HTR-8/SVneo (cell line): ENCODE measurements at places on chromosomes 4 and X.
A peak's percentile ranks its signal among the peaks of the same experiment; 100 is the strongest.

- DNase-seq: peak; percentile 1
Measured at GRCh38 chr4:100299046-100299840, 109.0 kb upstream of the DDIT4L start.

- DNase-seq: no peak
Measured at GRCh38 chr4:62135565-62136156, 935.5 kb downstream of the ADGRL3 start.

GRCh38 chr4:108830509-108831244, 67.8 kb upstream of the ETNPPL start:
- no peak for DNase-seq

DNA sequence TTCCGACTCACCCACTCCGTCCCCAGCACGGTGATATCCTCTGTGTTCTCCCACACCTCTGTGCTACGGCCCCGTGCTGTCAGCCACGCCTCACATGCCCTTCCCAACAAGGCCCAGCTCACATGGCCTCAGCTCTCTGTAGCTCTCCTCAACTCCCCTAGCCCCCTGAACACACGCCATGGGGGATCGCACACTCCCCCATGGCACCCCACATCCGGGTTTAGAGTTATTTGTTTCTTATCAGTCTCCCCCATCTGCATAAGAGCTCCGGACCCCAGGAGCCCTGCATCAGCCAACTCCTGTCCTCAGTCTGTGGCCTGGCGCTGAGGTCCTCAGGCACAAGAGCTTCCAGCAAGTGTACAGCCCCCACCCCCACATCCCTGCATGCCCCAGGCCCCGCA, 7.0 kb downstream of the C4orf50 start:
- no peak for DNase-seq

- DNase-seq: no peak
Measured at GRCh38 chr4:178275671-178276360, 833.6 kb upstream of the AGA start.

- DNase-seq: no peak
Measured at GRCh38 chrX:15882704-15883539, 28.3 kb upstream of the AP1S2 start.

- no peak for DNase-seq
Measured at GRCh38 chr4:2484993-2485392, 16.1 kb downstream of the RNF4 start.

DNA sequence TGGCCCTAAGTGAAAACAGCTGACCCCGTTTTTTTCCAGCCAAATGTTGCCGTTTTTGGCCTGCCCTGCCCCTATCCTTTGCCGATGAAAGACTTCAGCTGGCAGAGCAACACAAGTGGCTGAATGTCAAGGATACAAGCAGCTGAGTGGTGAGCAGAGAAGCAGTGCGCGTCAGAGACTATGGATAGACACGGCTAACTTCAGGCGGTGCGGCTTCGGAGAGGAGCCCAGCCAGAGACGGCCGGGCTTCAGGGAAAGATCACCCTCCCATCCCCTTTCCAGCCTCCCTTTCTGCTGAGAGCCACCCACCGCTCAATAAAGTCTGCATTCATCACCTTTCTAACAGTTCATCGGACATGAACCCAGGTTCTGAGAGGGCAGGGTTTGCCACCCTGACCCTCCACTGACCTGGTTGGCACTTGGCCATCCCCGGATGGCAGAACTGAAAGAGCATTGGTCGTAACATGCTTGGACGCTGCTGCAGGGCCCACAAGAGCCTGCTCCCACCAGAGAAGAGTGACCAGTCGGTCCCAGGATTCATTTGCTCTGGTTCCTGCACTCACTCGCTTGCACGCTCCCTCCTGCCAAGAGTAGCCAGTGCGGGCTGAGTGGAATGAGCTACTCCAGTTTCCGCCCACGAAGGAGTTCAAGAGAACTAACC, 125.8 kb downstream of the PPEF1 start:
- no peak for DNase-seq

DNA sequence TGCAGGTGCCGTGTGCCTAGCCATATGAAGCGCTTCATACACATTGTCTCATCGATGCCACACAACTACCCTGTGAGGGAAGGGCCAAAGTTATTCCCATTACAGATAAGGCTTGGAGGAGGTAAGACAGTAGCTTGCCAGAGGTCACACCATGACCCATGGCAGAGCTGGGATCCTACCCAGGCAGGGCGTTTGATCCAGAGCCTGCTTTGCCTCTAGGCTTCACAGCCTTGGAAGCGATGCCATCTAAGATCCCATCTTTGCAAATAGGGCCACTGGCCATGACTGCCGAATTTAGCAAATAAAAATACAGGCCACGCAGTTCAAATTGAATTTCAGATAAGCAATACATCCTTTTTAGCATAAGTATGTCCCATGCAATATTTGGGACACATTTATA, 358.2 kb downstream of the BCOR start:
- DNase-seq: no peak

GRCh38 chrX:40140706-40141499, 43.1 kb upstream of the BCOR start:
- no peak for DNase-seq

DNA sequence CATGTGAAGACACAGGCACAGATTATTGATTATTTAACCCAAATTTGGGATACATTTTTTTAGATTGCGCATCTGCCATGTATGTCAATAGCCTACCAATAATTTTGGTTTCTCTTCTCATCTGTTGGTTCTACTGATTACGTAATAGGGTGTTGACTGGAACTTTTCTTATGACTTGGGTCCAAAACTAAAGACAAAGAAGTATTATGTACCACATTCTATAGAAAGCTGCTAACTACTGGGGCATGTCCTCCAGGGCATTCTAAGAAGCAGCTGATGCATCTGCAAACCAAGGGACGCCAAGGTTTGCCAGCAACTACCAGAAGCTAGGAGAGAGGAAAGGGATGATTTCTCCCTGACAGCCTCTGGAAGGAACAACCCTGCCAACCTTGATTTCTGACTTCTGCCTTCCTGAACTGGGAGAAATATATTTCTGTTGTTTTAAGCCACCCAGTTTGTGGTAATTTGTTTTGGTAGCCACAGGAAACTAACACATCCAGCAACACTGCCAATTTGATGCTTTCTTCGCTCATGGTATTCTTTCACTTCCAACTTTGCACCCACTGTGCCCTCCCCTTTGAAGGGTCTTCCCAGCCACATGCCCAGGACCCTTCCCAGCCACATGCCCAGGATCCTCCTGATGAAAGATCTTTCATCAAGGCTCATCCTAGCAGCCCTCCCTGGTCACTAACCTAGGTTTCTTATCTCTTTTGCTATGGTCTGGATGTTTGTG, 15.9 kb upstream of the TLR1 start:
- no peak for DNase-seq

DNA sequence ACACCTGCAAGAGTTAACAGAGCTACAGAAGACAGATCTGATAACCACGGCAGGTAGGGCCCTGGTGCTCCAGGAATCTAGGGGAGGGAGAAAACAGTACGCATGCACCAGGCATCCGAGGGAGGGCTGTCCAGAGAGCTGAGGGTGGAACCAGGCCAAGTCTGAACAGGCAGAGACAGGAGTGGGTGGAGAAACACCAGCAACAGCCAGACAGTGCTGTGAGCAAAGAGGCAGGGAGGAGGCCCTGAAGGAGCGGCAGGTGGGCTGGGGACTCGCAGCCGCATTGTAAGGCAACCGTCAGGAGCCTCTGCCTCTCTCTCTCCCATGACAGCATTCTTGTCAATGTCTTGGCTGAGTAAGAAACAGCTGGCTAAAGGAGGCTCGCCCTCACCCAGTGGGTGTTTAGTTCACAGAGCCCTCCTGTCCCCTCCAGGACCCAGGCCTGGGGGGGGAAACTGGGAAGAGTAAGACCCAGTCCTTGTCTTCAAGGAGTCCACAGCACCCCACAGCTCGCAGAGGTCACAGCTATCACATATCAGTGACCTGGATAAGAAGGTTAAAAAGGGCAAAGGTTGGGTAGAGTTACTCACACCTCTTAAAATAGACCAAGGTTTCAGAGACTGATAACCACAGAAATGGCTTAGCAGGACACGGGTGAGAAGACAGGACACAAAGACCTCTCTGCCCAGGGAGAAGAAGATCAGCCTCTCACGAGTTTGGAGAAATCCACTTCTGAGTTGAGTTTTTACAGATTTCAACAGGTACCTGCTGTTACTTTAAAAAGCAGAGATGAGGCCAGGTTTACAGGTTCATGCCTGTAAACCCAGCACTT, 10.5 kb downstream of the ACSL1 start:
- peak; percentile 67 for DNase-seq

DNA sequence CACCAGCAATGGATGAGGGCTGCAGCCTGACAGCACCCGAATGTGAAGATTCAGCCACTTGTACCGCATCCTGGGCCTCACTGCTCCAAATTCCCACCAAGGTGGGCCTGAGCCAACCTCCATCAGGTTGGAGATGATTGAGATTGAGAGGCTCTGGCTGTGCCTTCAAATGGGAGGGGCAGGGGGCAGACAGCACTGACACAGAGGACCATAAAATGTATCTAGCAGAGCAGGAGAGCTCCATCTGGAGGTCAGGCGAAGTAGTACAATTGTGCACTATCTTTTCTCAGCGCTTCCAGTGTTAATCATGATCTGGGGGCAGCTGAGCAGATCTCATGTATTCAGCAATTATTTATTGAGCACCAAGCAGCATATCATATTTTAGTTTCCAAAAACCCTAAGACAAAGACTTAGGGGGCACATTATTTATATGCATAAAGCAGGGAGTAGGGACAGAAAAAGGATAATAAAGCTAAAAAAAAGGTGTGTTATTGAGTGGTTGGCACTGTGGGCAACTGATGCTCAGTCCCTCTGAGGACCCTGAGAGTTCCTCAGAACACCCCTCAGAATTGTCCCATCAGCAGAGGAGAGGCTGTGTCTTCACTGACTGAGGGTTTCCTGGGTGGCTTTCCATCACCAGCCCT, 31.6 kb upstream of the C1QTNF7 start:
- DNase-seq: peak; percentile 51

DNA sequence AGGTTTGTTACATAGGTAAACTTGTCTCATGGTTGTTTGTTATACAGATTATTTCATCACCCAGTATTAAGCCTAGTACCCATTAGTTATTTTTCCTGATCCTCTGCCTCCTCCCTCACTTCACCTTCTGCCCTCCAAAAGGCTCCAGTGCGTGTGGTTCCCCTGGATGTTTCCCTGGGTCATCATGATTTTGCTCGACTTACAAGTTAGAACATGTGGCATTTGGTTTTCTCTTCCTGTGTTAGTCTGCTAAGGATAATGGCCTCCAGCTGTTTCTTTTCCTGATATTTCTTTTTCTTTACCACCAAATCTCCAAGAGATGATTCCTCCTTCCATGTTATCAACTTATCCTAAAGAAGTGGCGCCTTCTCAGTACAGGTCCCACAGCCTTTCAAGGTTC, 543.1 kb upstream of the ADGRL3 start:
- no peak for DNase-seq

DNA sequence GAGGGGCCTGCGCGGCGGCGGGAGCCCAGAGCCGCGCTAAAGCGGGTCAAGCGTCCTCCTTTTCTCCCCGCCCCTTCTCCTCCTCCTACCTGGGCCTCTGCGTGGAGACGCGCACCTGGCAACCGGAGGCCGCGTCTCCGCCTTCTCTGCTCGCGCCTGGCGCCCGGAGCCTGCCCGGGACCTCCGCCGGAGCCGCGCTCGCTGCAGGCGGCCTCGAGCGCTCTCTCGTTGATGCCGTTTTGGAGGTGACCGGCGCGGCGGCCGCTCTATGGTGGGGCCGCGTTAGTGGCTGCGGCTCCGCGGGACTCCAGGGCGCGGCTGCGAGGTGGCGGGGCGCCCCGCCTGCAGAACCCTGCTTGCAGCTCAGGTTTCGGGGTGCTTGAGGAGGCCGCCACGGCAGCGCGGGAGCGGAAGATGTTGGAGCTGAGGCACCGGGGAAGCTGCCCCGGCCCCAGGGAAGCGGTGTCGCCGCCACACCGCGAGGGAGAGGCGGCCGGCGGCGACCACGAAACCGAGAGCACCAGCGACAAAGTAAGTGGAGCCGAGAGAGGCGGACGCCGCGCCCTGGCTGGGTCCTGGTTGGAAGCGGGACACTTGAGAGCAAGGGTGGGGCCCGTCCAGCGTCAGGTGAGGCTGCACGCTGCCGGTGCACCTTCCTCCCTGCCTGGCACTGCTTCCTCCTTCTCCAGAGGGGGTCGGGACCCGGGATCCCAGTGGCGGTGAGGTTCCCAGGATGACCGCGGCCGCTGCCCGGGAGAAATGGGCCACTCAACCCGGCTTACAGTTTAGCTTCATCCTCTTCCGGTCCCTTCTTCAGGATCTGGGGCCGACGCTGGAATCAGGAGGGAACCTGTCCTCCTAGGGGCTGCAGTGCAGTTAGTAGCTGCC, at the start of gene CDS1:
Gene CDS1 (plus strand): TSS at position 140 of the 888 bp plus-strand sequence. CDS start 275 bp downstream, at position 415.
- no peak for DNase-seq

GRCh38 chr4:149549911-149550310, 265.7 kb downstream of the IQCM start:
- DNase-seq: peak; percentile 9

DNA sequence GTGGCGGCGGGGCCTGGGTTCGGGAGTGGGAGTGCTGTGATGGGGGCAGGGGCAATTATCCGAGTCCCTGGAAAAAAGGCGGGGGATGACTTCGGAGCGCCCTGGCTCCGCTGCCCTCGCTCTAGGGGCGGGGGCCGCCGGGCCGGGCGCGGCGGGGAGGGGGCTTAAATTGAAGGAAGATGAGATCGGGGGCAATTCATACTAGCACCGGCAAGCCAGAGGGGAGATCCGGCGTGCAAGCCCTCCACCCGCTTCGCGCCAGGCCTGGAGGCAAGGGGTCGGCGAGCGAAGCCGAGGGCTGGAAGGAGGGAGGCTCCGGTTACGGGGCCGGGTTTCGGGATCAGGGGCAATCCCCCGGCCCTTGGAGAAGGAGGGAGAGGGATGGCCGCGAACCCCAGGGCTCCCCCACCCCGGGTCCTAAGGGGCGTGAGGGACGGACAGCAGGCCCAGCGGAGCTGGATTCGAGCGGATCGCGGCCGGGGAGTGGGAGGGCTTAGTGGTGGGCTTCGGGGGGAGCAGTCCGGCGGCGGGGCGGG, 1.2 kb downstream of the BCORL1 start:
- no peak for DNase-seq

DNA sequence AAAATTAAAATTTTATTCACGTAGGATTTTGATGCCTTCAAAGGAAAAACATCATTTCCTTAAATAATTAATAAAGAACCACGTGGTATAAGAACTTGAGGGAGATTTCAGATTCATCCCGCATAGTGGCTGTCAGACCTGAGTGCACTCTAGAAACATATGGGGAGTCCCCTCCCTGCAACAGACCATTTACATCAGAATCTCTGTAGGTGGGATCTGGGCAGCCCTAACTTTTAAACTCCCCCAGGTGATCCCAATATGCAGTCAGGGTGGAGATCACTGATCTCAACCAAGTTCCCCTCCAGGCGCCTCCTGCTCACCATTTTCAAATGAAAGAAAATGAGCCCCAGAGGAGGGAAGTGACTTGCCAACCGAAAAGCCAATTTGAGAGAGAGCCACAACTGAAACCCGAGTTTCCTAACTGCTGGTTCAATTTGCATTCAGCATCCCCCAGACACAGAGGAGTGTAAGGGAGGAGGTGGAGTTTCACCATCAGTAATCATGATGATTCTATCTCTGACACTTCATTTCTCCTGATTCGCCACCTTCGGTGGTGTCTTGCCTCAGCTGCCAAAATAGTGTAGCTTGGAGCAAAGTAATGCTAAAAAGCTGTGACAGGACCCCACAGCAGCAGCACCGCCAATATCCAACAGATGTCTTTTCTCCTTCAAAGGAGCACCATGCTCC, 11.4 kb downstream of the RNF150 start:
- no peak for DNase-seq
